ENCODE measurements at places on chromosomes 12 and 14.
A peak's percentile ranks its signal among the peaks of the same experiment; 100 is the strongest.

- peak; percentile 35 for DNase-seq
Measured at GRCh38 chr14:90530523-90530922, 133.7 kb downstream of the CALM1 start.

DNA sequence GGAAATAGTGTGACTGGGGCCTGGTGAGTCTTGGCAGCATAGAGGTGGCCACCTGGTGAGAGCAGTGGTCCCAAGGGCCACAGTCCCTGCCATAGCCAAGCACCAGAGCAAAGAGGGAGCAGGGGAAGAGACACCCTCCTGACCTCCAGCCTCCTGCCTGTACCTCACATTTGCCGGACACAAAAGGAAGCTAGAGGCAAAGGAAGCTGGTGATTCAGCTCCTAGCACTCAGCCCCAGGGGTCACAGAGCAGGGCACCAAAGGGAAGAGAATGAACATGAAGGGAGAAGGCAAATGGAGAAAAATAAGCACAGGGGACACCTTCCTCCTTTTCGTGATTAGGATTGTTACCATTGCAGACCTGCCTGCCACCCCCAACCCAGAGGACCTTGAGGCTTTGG is 216.8 kb downstream of the ZFP36L1 start:
- no peak for DNase-seq

- no peak for DNase-seq
Measured at GRCh38 chr12:29771786-29772185, 12.0 kb downstream of the TMTC1 start.

GRCh38 chr12:101297661-101298060 is 17.8 kb downstream of the UTP20 start:
- no peak for DNase-seq

DNA sequence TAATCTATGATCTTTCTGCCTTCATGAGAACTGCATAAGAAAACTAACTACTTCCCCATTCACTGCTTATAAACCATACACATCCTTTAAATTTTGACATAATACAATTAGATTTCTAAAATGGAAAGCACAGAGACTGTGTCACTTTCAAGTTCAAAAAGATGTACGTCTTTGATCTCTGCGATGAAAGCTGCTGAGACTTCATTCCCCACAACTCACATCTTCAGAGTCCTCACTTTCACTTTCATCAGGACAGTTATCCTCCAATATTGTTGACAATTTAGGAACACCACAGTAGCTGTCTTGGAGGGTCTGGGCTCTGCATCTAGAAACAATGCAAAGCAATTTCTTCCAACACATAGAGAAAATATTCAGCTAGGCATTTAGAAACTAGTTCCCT is 47.9 kb upstream of the KCNC2 start:
- DNase-seq = no peak

DNA sequence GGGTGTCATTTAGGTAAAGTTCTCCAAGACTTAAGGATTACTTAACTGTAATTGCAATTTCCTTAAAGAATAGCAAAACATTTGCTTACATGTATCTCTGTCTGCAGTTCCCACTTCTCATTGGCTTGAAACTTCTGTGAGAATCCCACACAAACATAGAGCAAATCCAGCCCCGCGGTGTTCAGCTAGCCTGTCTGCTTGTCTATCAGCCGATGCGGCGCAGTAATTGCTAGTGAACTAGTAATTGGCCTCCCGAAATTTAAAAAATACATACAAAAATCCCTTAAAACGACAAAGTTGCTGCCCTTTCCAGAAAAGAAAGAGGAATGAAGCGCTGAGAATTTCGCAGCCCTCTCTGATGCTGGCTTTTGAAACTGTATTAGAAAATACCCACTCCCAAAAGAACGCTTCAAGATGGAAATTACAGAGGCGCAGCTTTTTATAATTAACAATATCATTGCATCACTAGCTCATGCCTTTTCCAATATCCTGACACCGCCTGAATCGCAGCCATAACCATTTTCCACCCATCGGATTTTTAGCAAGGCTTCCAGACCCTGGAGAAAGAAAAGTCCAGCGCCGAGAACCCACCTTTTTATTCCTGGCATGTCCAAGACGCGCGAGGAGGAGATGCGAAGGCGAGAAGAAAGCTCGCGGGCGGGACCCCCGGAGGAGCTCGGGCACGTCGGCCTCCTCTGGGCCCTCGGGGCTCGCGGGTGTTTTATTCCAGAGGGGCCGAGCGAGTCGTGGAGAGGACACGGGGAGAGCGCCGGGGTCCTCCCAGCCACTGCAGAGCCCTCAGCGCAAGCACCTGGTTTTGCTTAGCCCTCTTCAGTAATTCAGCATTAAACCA is 646 bp downstream of the FBLN5 start:
- peak; percentile 83 for DNase-seq

DNA sequence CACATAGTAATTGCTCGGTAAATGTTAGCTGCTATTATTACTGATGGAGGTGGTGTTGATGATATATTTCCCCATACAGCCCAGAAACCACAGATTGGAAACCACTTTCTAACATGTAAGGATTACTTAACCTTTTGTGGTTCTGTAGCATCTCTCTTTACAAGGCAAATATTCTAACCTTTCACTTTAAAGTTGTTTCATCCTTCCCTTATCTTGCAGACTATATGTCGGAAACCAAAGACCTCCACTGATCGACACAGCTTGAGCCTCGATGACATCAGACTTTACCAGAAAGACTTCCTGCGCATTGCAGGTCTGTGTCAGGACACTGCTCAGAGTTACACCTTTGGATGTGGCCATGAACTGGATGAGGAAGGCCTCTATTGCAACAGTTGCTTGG is 75.8 kb downstream of the FRMD6 start:
- DNase-seq = no peak

DNA sequence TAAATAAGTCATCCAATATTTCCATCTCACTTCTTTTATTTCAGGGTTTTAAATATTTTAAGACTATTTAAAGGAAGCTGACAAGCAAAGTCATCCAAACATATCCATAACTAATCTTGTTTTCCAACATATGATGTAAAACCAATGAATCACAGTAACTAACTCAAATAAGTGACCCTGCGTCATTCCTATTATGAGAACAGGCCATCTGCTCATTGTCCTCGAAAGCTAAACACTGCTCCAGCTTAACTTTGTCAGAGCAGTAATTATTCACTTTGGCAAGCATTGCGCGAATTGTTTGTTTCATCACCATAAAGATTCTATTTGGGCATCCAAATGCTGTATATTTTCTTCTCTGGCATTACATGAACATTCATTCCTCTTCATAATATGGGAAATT is 99.1 kb downstream of the CAPZA3 start:
- DNase-seq = no peak

- DNase-seq = peak; percentile 73
Measured at GRCh38 chr12:125674554-125675338, 609.5 kb downstream of the AACS start.

GRCh38 chr12:55862286-55862685 is 19.6 kb upstream of the MMP19 start:
- no peak for DNase-seq

DNA sequence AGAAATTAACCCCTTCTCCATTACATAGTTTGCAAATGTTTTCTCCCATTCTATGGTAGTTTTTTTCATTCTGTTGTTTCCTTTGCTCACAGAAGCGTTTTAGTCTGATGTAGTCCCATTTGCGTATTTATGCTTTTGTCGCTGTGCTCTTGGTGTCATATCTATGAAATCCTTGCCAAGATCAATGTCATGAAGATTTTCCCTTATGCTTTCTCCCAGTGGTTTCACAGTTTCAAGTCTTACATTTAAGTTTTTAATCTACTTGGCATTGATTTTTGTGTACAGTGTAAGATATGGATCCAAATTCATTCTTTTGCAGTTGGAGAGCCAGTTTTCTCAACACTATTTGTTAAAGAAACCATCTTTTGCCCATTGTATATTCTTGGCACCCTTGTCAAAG is 357.6 kb downstream of the APAF1 start:
- DNase-seq = no peak

GRCh38 chr12:77878901-77879300 is 48.2 kb downstream of the NAV3 start:
- no peak for DNase-seq

- DNase-seq = no peak
Measured at GRCh38 chr12:84315926-84316325, 596.7 kb downstream of the SLC6A15 start.

DNA sequence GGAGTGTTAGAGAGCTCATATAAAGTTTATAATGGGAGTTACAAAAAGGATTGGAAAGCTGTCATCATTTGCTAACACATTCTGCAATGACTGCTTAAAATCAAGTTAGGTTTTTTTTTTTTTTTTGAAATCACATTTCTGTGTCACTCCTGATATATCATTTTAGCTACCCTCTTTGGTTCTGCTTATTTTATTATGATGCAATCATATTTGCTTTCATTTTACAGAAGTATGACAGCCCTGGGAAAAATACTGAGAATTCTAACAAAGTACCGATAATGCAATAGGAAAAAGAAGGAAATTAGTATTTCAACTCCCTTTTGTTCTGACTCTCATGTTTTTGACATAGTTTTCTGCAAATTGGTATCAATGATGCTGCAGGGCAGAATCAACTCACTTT is 71.6 kb upstream of the MDGA2 start:
- no peak for DNase-seq

DNA sequence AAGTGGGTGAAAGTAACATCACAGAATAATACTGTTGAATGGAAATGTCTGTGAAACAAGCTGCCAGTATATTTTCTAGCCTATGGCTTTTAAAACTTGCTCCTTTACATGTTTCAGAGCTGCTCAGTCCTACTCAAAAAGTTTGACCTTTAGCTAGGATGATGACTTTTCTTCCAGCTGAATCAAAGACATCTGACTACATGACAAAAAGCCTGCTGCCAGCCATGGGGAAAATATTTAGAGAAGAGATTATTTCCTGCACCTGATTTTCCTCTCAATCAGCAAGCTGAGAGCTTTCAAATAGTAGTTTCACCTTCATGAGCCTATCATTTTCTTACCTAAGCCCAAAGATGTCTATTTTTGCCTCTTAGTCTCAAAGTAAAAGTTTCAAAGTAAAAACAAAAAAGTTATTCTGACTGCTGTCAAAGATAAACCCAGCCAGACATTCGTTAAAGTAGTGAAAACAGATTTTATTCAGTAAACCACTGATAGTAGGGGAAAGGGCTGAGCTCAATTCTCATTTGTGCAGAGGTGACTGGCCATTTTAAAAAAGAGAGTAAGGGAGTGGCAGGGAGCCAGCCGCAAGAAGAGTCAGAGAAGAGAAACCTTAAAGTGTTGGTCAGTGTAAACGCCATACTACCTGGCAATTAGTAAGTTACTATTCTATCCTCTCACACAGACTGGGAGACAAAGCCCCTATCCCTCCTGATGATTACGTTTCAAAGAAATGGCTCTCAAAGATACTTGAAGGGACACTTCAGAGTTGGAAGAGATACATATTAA is 2.2 kb downstream of the ATP6V1D start:
- DNase-seq = no peak

DNA sequence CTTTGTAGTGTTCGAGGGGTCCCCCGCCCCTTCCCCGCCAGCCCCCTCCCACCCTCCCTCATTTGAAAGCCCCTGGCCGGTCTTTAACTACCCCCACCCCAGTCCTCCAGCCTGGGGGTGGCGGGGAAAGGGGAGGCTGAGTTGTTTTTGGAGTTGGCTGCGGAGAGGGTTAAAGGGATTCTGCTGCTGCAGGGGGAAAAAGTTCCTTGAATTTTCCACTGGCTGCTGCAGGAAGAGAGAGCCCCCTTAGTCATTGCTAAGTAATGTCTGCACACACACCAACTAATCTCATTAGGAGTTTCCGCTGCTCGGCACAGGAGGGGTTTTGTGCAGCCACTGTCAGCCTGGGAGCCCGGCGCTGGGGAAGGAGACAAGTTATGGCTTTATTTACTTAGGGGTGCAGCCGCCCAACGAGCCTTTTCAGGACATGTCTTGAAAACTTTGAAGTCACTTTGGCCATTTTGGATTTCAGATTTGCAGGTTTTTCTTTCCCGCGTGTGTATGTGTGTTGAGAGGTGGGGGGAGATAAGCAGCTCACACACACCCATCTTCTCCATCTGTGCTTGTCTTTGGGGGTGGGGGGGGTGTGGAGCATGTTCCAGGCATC is 1.8 kb downstream of the ELK3 start:
- DNase-seq = peak; percentile 91

GRCh38 chr12:80752464-80752863 is 35.8 kb downstream of the MYF5 start:
- no peak for DNase-seq

- no peak for DNase-seq
Measured at GRCh38 chr12:68483592-68484383, 126.9 kb upstream of the RAP1B start.

DNA sequence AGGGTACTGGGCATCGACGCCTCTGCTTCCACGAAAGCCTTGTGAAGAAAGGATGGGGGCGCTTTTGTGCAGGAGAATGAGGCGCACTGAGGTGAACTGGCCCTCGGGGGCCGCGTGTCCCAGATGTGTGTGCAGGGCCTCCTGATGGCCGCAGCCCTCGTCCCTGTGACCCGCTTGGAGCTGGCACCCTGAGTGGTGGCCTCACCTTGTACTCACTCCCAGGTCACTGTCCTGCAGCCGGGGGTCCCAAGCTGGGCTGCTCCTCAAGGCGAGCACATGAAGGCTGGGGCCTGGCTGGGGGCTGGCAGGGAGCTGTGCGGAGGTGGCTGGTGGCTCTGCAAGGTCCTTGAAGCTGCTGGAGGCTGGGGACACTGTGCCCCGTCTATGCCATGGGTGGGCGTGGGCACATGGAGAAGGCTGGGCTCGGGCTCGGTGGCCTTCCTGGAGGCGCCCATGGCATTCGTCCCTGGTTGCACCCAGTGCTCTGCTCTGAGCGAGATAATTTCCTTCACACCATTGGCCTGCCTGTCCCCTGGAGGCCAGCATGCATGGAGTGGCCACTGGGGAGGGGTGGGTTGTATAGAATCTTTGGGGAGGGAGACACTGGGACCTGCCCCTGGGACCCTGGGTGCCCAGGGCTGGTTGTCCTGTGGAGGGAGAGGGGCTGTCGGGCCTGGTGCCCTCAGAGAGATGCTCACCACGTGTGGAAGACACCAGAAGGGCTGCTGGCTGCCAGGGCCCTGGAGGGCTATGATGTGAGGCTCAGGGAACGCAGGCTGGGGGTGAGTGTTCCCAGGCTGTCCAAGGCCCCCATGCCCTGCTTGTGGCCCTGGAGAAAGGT is 79.3 kb downstream of the TMEM121 start:
- peak; percentile 73 for DNase-seq

DNA sequence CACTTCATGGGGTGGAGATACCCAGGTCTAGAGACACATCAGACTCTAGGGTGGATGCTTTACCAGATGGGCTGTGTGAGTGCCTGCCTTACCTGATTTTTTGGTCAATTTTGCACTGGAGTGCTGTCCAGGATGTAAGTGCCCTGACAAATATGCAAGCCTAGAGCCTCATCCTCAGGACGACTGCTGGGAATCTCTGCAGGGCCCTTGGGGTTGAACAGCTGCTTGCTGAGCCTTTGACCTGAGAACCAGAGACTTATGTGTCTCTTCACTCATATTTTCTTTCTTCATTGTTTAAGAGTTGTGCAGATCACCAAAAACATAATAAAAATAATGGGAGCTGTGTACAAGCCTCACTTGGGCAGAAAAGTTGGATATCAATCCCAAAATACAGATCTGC is 551.5 kb upstream of the ATP2B1 start:
- DNase-seq = no peak

GRCh38 chr14:65780566-65780965 is 368.0 kb downstream of the FUT8 start:
- no peak for DNase-seq
